EH (cell line): ENCODE measurements at places on chromosomes 3 and 15.

- DNase-seq: no peak
Measured at GRCh38 chr3:195823280-195823679, 11.6 kb upstream of the MUC4 start.

DNA sequence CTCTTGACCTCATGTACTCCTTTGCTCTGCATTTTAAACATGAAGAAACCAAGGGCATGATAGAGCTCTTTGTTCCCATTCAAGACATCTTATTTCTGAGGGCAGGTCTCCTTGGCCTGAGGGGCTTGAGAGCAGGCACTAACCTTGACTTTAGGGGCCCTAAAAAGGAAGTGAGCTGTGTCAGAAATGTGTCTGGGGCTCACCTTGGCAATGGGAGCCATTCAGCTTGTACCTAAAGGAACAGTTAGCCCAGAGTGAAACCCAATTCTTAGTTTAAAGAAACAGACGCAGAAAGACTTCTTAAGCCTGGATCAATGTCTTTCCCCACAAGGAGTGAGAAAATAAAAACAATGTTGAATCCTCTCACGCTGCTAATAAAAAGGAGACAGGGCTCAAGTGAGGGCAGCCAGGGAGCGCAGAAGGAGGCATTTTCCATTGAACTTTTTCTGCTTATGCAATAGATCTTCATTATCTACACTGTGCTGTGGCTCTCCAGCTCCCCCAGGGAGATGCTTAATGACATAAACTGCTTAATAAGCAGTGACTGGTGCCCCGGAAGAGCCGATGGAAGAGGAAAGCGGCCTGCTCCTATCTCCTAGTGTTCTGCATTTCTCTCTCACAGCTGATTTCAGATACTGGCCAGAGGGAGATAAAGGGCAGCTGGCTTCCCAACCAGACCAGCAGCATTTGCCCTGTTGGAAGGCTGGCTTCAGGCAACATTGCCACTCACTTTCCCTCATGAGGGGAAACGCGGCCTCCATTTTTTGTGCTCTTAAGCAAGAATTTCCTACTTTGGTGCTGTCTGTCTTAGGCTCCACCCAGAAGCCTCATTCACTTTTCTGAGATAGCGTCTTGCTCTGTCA lies 152.0 kb downstream of the OPA1 start:
- peak; percentile 6 for DNase-seq

- DNase-seq: no peak
Measured at GRCh38 chr3:133259767-133260166, 140.1 kb upstream of the BFSP2 start.

DNA sequence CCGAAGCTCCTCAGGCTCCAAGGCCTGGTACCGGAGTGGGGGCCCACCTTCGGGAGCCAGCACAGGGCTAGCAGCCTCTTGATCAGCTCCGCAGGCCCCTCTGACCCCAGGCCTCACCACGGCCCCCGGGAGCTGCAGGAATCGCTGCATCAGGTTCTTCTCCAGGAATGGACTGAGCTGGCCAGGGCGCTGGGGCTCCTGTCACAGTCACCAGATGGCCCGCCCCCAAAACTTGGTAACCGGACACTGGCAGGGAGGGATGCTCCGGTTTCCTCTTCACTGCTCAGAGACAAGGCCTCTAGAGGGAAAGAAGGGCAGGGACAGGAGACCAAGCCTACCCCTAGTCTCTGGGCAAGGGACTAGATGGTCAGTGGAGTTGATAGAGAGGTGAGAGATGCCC lies 9.9 kb downstream of the AP3B2 start:
- peak; percentile 4 for DNase-seq

DNA sequence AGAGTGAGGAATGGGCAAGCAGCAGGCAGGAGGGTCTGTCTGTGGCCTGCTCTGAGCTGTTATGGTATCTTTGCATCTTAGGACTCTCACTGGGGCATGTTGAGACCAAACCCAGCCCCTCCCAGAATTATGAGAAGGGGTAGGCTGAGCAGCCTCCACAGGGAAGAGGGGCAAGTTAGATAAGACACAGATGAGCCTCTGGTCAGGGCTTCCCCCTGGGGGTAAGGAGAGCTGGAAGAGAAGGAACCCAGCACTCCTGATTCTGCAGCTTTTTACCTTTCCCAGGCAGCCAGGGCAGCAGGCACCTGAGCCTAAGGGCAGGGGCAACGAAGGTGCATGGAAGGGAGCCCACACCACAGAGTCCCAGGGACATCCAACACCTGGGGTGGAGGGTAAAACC lies 19.3 kb downstream of the DUOX1 start:
- DNase-seq: no peak

- no peak for DNase-seq
Measured at GRCh38 chr3:13853978-13854296, 25.9 kb downstream of the WNT7A start.

GRCh38 chr3:52554026-52554755 lies 17.8 kb downstream of the UQCC5 start:
- DNase-seq: no peak

GRCh38 chr15:42093966-42094365 lies 396 bp downstream of the PLA2G4D start:
- DNase-seq: no peak

- no peak for DNase-seq
Measured at GRCh38 chr3:147301781-147302180, 104.6 kb downstream of the ZIC4 start.

DNA sequence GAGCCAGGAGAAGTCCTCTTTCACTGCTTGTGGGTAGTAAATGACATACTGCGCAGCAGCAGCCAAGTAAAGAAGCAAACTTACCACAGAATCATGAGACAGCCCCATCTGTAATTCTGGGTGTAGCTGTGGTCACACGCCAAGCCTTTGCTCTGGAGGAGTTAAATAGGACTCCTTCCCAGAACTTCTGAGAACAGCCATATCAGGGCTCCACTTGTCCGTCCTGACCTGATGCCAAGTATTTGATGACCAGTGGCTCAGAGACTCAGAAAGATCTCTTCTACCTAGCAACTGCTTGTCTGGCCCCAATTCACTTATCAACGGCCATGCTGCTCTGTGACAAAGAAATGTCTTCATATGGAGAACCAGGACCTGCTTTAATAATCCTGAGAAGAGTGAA lies 20.6 kb upstream of the GOLIM4 start:
- no peak for DNase-seq

GRCh38 chr15:66941791-66942190 lies 123.6 kb upstream of the SMAD3 start:
- no peak for DNase-seq

DNA sequence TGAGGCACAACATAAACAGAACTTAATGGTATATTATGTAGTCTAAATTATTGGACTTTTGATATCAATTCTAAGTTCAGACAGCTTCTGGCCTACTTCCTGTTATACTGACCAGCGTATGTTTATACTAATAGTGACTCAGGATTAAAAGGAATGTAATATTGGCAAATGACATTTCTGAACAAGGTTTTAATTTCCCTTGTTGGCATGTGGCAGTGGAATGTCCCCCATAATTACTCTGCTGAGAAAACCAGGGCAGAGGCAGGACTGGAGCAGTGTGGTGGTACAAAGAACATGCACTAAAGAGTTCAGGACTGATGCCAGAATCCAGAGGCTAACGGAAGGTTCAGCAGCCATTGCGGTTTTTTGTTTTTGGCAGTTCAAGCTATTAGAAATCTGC lies 184.0 kb downstream of the KCNAB1 start:
- peak; percentile 90 for DNase-seq

GRCh38 chr15:51982013-51982769 lies 10.6 kb upstream of the LEO1 start:
- DNase-seq: peak; percentile 92

DNA sequence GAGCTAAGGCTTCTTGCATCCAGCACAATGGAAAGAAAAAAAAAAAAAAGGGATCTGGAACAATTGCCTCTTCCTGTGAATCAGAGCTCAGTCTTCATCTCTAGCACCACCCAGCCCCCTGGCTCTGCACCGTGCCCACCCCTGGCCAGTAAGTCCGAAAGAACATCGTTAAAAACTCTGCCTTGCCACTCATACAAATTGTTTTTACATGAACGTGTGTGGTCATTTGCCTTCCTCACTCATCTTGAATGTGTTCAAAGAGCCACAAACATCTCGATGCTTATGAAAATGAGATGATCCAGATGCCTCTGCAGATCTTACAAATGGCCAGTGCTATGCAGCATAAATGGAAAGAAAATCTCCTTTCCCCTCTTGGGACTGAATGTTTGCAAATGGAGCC lies 400.0 kb upstream of the PPP2R3A start:
- DNase-seq: peak; percentile 18

DNA sequence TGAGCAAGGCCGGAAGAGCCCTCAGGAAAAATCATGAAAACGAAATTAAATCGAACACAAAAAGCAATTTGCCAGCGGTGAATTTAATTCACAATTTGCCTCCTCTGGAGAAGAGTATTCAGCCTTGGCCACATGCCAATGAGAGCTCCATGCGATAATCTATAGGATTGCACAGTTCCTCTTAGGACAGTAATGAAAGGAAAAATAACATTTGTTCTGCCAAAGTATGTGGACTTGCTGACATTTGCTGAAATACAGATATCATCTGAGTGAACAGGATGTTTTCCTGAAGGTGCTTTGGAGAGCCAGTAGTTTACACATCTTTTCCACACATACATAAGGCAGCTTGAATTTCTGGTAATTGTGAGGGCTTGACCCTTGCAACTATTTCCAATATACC lies 188.6 kb upstream of the PDZRN3 start:
- DNase-seq: no peak

GRCh38 chr3:53936347-53936746 lies 44.7 kb upstream of the SELENOK start:
- DNase-seq: no peak

GRCh38 chr15:67838789-67839332 lies 984 bp downstream of the RNU6-1 start:
- DNase-seq: peak; percentile 21

DNA sequence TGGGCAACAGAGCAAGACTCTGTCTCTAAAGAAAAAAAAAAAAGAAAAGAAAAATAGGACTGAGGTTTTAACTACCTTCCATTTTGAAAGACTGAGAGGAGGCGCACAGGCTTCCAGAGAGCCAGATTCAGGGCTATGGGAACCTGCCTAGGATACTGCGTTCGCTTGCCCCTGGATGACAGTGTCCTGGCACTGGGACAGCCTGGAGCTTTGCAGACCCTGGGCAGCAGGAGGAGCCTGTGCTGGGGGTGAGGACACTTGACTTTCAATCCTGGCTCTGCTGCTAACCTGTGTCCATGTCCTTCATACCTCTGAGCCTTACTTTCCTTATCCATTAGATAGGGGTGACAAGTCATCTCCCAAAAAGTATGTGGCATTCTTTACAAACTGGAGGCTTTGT lies 31.2 kb downstream of the CD276 start:
- no peak for DNase-seq

GRCh38 chr15:48578965-48579364 lies 66.5 kb downstream of the FBN1 start:
- DNase-seq: no peak

DNA sequence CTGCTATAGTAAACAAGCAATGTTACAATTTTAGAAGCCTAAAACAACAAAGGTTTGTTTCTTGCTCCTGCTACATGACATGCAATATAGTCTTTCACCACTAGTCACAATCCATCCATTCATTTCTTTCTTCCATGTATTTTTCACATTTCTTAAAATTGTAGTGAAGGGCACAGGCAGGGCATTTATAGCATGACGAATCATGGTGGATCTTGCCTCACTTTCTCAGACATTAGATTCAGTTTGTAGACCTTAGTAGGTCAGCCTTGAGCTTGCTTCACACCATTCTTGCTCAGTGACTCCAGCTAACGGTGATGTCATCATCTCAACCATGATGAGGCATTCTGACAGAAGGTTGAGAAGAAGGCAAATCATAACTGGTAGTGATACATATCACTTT lies 546.8 kb downstream of the TBL1XR1 start:
- DNase-seq: peak; percentile 38

- no peak for DNase-seq
Measured at GRCh38 chr15:96066126-96066525, 264.4 kb upstream of the NR2F2 start.

DNA sequence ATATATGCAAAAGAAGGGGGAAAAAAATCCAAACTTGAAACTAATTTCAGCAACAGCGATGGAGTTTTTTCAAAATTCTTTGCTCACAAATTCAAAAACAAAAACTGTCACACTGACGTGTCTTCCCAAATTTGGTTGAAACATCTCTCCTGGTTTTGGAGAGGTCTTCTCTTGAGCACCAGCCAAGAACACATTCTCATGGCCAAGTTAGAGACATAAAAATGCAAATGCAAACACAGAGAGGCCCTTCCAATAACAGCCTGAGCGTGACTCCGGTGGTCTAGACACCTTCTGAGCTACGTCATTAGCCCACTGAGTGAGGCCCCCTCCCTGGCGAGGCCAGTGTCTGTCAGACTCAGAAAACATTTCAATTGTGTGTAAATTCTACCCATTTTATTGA lies 436.0 kb upstream of the PROK2 start:
- peak; percentile 22 for DNase-seq

GRCh38 chr3:157166115-157166514 lies 6.2 kb upstream of the CCNL1 start:
- no peak for DNase-seq

GRCh38 chr3:171824116-171824515 lies 13.8 kb upstream of the PLD1 start:
- no peak for DNase-seq

GRCh38 chr15:67469680-67470079 lies 51.3 kb upstream of the C15orf61 start:
- no peak for DNase-seq

DNA sequence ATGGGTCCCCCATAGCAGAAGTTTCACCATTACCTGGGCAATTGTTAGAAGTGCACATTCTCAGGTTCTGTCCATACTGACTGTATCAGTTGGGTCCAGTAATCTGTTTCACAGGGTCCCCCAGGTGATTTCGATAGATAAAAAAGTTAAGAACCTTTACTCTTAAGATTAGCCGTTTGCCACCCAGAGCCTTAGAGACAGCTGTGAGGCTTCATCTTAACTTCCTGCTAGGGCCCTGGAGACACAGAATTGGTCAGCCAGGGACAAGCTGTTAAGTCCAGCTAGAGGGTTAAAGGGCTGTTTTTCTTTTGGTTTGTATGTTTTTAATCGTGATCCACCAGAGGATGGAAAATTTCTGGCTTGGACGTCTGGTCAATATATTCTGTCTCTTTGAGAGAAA lies 6.7 kb downstream of the FAM162A start:
- no peak for DNase-seq

DNA sequence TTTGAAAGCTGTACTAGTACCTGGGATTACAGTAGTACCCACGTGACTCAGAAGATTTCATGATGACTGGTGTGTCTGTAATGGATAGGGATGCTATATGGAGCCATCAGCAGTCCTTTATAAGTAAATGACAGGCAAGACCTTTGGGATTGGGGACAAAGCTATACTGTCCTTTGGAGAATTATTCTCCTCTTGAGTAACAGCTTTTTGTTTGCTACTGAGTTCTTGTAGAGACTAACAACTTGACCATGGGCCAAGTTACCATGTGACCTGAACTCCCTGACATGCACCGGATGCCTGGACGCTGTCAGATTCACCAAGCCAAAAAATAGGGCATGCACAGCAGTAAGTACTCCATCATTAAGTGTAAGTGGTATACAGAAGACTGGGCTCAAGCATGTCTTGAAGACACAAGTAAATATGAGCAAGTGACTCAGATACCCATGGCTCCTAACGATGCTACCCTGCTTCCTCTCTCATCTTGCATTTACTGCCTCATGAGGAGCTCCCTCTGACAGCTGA lies 12.9 kb downstream of the SEC11A start:
- DNase-seq: peak; percentile 62
